ENCODE measurements at places on chromosomes 2 and 18.

DNA sequence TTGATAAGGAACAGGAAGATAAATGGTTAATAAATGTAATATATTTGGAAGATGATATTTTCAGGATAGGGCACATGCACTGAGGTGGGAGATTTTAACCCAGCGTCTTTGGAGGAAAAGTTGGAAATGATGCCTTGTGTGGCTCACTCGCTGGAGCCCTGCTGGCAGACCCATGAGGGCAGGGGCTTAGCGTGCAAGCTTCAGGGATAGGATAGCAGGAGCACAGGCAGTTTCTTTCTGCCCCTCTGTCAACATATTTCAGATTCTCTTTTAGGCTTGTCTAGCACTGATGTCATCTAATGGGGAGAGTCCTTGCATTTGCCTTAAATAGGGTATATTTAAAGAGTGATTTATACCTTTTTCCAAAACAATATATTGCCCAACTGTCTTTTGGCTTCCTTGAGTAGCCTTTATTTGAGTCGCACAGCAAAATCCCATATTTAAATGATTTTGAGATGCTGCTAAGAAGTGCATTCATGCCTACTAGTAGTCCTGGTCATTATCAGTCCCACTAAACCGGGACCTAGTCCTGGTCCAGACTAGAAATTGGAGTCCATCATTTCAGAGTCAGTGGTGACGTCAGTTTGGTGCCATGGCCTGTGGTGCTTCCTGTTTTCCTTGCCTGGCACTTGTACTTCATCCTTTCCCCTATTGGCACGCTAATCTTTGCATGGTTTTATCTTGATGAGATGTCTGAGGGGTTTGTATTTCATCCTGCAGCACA lies 45.8 kb downstream of the SH3RF3 start:
- no peak for DNase-seq

- DNase-seq, result no peak
Measured at GRCh38 chr18:74831571-74832250, 234.0 kb downstream of the ZNF407 start.

GRCh38 chr2:85800586-85800985 lies 46.8 kb downstream of the ATOH8 start:
- DNase-seq, result no peak

- DNase-seq, result no peak
Measured at GRCh38 chr2:128361376-128362131, 42.9 kb upstream of the HS6ST1 start.

DNA sequence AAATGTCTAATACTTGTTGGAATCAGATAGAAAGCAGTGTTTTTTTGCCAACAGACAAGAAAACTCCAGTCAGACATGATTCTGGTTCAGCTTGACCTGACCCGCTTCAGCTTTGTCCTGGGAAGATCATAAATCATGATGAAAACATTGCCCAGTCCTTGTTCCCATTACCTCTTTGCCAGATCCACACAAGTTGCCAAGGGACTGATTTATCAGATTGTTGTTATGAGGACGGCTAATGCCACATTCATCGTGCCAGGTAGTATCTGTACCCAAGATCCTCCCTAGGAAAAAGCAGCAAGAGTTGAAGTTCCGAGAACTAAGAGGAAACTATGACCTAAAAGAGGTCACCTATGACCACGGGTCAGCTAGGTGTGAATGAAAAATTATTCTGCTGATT lies 39.0 kb downstream of the SLC40A1 start:
- DNase-seq, result no peak

DNA sequence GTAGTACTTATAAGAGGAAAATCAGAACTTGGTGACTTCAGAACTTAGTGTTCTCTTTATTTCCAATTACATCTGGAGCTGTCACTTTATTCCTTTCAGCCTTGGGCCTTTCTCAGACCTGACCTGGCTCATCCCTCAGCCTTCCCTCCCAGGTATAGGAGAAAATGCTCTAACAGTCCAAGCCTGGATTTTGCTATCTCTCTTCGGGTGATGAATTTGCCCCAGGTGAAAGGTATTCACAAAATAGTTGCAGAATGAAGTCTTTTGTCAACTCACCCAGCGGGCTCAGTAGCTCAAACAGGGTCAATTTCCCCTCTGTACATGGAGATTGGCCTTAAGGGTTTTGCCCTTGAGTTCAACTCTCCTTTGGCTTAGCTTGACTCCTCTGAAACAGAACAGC lies 12.0 kb downstream of the NRP2 start:
- no peak for DNase-seq

DNA sequence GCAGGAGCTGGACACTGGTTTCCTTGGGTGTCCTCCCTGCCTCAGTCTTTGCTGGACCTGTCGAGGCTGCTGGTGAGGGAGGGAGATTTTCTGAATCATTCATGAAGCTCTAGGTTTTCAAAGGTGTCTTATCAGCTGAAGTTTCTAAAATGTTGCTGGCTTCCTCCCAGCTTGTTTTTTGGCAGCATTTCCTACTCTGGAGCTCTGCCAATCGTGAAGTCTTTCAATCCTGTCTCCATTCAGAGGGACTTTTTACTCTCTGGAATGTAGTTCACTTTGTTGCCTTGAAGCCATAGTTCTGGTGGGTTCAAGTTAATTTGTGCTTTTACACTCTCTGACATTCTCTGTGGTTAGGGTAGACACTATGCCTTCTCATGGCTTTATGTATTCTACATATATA lies 23.9 kb downstream of the SNTG2 start:
- DNase-seq, result no peak

DNA sequence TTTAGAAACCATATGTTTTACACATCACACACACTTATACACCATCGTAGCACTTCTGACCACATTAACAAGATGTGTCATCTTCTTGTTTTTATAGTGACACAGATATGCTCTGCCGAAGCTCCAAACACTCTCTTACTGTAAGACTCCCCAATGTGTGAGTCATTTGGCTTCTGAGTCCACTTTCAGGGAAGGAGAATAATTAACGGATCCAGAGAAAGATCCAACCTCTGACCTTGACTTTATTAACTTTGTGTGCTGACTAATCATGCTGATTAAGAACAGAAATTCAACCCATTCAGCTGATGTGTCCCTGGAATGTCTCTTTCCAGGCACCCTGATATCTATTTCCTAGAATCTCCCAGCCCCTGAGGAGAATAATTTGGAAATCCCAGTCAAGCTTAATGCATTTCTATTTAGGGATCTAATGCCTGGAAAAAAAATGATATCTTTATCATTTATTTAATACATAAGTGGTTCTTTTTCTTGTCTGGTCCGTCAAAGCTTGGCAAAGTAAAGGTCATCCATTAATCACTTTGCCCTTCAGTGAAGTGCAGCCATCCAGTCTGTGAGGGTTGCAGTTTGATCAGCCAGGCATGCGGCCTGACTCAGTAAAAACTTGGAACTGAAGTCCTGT lies 615.8 kb upstream of the SYT4 start:
- DNase-seq, result no peak

DNA sequence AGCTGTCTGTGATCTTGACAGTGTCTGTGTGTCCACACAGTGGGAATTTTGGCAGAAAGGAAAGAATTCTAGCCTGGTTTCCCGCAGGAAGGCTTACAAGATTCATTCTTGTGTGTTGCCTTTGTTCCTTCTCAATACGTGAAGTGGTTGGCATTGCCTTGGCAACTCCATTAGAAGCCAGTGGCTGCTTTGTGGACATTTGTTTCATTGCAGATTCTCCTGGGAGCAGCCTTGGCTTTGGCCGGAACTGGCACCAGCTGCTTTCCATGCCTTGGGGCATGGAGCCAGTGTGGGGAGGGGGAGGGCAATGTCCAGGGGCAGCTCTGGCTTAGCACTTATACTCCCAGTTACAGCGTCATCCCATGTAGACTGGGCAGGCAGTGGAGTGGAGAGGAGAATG lies 39.4 kb downstream of the KIF5C start:
- no peak for DNase-seq

GRCh38 chr2:237299906-237300305 lies 114.1 kb downstream of the COL6A3 start:
- DNase-seq, result no peak

GRCh38 chr18:23178661-23179081 lies 43.4 kb downstream of the CABLES1 start:
- DNase-seq, result no peak

DNA sequence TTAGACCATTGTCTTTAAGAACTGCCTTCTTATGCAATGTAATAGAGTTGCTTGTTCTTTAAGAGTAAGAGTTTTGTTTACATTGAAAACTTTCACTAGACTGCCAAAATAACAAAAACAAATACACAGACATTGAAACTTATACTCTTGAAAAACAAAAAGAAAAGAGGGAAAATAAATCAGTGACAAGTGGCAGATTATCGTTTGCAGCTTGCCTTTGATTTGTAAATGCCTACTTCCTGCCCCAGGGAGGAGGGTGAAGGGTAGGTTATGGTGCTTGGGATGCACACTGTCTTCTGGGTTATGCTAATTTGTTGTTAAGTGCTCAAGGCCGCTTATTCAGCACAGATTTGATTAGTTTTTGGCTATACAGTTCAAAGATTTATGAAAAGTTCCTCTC lies 198.7 kb downstream of the TGIF1 start:
- DNase-seq, result no peak

DNA sequence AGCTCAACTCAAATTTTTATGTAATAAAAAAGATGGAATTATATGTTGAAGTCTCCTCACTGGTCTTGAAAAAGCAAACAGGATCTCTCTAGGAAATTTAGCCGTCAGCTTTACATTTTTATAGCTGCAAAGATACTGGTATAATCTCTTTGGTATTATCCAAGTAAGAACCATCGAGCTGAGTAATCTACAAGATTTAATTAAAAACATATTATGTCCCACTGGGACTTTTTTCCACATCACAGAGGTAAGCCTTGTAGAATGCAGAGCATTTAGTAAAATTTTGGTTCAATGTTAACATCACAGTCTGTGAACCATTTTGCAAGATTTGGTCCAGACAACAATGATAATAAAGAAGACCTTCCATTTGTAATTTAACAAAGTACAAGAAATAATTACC lies 162.6 kb upstream of the SLC39A10 start:
- no peak for DNase-seq

- no peak for DNase-seq
Measured at GRCh38 chr2:21198637-21199036, 74.9 kb downstream of the TDRD15 start.

- no peak for DNase-seq
Measured at GRCh38 chr2:48306409-48307284, 223.3 kb upstream of the STON1 start.

DNA sequence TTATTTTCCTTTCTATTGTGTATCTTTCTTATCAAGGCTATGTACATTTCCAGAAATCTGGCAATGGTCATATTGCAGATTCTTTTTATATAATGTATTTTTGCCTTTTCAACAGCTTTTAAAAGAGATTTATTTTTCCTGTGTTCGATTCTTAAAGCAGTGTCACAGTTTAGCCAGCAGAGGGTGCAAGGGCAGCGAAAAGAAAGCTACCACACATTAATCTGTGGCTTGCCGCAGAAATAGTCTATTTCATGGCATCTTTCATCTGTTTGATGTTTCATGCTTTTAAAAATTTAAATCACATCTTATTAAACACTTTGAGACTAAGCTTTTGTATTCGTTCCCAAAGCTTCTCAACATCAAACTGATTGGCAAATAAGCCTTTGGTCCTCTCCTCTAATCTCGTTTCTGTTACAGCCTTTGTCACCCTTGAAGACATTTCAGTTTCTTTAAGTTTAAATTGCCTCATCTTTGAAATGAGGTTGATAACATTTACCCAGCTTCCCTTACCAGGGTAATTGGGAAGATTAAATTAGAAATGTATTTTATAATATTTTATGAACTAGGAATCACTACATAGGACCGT lies 73.3 kb downstream of the PIK3C3 start:
- DNase-seq, result no peak

DNA sequence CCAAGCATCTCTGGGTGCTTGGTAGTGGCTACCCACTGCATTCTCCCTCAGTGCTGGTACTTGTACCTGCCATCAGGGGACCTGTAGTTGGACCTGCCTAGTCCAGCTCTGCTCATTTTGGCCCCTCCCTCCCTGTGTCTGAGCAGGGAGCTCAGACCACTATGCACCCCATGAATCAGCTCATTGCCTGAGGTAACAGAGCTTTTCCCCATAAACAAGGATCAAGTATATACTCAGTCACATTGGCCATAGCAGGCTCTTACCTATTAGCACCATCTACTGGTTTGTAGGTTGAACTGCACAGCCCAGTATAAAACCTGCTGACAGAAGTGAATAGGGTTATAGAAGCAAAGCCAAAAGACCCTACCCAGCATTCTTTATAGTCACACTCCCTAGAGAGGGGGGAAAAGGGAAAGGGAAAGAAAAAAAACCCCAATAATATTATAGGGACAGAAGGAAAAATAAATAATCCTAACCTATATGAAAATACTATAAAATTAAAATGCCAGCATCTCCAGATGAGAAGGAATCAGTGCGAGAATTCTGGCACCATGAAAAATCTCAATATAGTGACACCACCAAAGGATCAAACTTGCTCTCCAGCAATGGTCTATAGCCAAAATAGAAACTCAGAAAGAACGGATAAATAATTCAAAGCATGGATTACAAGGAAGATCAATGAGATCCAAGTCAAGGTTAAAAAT lies 6.9 kb upstream of the FLACC1 start:
- DNase-seq, result no peak

DNA sequence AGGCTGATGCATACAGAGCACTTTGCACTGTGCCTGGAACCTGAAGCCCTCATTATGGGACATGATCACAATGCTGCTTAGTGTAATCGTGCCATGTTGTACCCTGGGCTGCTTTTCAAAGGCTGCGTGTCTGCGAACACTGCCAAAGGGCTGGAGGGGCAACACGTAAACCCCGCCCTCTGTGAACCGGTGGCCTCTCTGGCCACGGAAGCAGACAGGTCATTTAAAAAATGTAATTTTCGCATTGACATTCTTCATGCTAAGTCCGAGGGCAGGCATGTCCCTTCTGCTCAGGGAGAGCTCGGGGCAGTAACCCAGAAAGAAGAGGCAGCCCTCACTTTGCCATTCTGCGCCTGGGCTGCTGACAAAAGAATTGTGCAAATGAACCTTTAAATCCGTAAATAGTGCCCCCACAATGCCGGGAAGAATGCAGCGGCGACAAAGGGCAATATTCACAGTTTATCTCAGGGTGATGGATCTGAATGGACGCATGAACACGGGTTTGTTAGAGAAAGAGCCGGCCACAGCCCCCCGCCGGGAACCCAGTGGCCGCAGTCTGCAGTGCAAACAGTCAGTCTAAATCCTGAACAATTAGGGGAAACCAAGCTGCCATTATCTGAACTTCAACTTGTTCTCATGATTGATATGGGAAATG lies 226.1 kb downstream of the MYCN start:
- DNase-seq, result no peak

DNA sequence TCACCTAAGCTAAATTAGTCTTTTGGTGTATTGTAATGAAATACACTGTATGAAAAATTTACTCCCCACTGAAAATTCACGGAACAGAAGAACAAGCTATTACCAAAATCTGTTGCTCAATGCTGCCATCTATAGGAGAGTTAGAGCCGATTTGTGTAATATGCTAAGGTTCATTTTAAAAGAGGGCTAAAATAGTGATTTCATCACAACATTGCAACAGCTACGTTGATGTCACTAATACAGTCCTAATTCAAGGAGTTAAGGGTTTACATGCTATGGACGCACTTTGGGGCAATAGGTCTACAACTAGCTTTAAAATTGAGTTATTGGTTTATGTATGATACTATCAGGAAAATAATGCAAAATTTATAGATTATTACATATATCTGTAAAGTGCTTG lies 3.0 kb upstream of the IRS1 start:
- DNase-seq, result no peak

Measured in activated T-helper 1 cell treated with Interleukin-2 at 50 U/mL for 16 hours (primary cell).